HT1080 (cell line): ENCODE measurements at places on chromosomes 2 and 18.

DNA sequence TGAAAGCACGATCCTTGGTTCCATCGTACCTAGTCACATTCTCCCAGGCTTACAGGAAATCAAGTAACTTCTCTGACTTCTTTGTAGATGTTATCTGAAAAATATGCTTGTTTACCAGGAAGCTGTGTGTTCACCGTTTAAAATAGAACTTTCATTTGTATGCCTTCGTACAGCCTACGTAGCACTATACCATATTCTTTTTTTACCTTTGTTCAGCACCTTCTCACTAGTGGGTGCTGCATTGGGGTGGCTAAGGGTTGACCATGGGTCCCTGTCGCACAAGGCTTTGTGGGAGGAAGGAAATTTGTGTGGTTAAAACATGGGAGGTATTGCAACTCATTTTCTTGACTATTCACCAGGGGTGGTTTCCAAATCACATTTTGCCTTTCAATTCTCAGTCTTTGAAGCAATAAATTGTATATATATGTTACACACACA, 16.6 kb downstream of the MALT1 start:
- no peak for DNase-seq

DNA sequence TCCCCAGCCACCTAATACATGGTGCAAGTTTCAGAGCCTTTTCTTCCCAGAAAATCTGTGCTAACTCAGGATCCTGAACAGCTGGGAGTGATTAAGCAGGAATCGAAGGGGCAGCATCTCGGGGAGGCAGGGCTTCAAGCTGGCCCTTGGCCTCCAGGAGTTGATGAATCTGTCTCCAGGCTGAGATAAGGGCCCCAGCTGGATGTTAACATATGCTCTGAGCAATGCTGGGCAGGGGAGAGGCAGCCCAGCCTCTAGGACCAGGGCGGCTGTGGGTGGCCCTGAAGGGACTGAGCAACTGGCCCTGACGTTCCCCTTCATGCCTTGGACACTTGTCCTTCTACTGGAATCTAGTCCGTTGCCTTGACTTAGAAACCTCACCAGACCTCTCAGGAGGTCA, 84.1 kb upstream of the EPC2 start:
- DNase-seq, result no peak

DNA sequence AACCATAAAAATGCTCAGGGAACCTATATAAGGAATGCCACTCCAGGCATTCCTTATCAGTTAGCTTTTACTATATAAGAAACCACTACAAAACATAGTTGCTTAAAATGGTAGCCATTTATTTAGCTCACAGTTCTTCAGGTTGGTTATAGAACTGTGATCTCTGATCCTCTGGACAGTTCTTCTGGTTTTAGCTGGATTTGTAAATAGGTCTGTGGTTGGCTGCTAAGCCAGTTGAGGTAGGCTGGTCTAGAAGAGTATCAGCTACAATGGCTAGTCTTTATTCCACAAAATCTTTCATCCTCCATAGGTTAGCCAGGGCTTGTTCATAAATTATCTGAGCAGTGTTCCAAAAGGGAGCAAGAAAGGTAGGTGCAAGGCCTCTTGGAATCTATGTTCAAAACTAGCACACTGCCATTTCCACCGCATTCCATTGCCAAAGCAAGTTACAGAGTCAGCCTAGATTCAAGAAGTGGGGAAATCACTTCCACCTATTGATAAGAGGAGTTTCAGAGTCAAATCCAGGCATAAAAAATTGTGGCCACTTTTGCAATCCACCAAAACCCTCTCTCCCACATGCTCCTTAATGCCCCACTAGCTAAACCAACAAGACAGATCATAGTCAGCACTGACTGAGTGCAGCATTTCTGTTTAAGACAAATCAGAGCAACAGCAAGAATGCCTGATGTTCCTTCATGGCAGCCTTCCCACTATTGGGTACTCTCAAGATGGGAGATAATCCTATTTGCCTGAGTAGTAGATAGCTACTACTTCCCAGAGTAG, 146.4 kb downstream of the IRS1 start:
- no peak for DNase-seq

- DNase-seq, result no peak
These were observed 112.1 kb downstream of the LTBP1 start for GRCh38 chr2:33058716-33059470.

DNA sequence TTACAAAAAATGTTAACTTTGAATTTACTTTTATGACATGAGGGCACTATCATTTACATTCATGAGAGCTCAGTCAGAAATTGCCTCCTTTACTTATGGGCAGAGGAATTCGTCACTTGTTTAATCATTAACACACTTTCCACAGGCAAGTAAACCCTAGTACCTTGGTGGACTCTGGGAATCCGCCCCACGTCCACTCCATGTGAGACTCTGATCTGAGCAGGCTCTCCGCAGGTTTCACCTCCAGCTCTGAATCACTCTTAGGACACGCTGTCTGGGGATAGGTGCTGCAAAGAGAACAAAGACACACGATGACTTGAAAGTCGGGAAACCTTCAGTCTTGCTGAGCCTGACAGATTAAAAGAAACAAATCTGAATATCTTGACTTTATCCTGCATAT, 73.6 kb downstream of the LPIN2 start:
- DNase-seq, result no peak

- DNase-seq, result no peak
These were observed 13.9 kb upstream of the VRK2 start for GRCh38 chr2:58032764-58033080.

GRCh38 chr2:180614776-180615175, 365.6 kb upstream of the UBE2E3 start:
- no peak for DNase-seq
